Ureter (tissue), 1 donor: ENCODE measurements at places on chromosomes 6 and 20. TPM values are rescaled to one million over a fixed set of nuclear protein-coding genes. Genes with fewer than 3 reads are reported as not detected.
A peak's percentile ranks its signal among the peaks of the same experiment; 100 is the strongest.

DNA sequence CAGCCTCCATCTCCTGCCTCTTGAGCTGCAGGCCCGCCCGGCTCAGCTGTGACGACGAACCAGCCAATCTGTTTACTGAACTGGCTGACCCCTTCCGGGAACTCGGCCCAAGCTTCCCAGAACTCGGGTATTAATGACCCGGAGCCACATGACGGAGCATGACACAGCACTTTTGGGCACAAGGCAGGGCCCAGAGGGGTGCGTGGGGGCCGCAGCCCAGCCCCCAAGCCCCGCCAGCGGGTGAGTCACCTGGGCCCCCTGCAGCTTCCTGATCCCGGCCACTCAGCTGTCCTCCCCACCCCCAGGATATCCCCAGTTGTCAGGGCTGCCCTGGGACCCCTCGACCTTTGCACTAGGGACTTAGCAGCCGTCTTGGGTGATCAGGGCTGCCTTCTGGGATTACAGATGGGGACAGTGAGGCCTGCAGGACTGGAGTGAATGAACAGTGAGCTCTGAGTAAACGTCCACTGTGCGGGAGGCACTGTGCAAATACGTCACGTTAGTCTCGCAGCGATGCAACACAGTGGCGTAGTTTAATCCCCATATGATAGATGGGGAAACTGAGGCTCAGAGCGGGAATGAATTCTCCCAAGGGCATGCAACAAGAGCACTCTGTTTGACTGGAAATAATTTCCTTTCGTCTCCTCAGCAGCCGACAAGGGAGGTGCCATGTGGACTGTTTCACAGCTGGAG lies 102.1 kb downstream of the CEBPB start:
- DNase-seq = peak; percentile 95

DNA sequence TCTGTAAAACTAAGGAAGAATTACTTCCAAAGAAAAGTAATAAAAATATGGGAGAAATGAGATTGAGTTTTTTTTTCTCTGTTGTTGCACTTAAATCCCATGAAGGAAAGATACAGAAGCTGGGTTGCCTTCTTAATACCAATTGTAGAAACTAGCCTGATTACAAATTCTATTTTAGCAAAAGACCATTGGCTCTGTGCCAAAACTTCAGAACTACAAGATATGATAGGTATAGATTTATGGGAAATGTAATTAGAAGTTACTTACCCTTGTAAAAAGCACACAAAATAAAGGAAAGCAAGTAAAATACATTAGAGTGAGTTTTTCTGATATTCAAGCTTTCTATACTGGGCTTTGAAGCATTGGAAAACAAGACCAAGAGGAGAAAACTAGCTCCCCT lies 73.5 kb upstream of the SCGN start:
- DNase-seq = no peak

GRCh38 chr6:83815631-83816272 lies 37.4 kb upstream of the RIPPLY2 start:
- no peak for DNase-seq

GRCh38 chr6:159842035-159842434 lies 42.0 kb downstream of the PNLDC1 start:
- no peak for DNase-seq

- no peak for DNase-seq
Observed at GRCh38 chr20:34268851-34269636, 27.8 kb downstream of the ASIP start.

The RCAN2 gene
- 19.8 TPM for total RNA-seq

DNA sequence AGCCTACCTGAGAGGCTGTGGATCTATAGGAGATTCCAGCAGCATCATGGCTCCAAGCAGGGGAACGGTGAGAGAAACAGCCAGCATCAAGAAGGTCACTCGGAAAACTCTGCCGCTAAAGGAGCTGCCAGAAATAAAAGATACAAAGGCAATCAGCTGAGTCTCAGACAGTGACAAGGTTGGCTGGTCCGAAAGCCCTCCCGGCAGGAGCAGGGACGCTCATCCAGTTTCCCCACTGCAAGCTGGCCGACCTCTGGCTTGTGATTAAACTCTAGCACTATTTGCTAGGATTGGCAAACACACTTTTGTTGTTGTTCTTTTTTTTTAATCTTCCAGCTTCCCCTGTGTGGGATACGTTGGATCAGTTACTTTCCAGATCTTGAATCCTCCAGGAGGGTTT lies 8.7 kb downstream of the APMAP start:
- no peak for DNase-seq

GRCh38 chr6:3875486-3875885 lies 26.3 kb downstream of the FAM50B start:
- DNase-seq = no peak

The ULBP2 gene
- total RNA-seq = 3.0 TPM

The SLC22A3 gene
- 8.5 TPM for total RNA-seq

The XKR7 gene
- total RNA-seq = 0.05 TPM

- no peak for DNase-seq
Observed at GRCh38 chr6:115468272-115469005, 592.3 kb downstream of the FRK start.

The OR2B6 gene
- total RNA-seq = not detected

DNA sequence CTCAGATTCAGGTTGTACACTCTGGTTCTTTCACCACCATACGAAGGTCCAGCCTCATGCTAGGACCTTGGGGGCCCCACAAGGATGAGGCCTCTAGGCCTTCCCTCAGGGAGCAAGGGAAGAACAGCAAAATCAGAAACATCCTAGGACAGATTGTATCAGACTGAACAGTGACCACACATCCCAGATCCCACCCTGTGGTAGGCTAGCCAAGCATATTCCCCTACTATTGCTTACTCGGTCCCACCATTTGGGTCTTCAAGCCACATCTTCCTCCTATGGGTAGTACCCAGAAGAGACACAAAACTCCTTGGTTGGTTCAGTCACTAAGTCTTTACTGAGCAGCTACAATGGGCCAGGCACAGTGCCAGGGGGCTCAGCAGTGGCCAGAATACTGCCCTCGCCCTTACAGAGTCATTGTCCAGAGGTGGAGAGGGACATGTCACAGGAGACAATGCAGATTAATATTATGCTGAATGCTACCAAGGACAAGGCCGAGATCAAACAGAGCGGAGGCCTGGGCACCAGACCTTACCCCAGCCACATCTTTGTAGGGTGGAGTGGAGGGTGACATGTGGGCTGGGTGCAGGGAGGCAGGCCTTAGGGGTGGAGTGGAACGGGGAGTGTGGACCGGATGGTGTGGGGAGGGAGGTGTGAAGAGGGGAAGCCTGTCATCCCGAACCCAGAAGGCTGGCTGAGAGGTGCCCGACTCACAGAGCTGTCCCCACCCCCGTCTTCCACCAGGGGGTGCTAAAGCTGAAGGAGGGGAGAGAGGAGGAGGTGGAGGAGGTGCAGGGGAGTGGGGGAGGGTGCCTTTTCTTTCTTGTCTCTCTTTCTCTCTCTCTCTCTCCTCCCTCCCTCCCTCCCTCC lies 6.8 kb upstream of the MAPK13 start:
- peak; percentile 88 for DNase-seq

GRCh38 chr20:60513141-60513540 lies 554.9 kb downstream of the CDH26 start:
- no peak for DNase-seq

DNA sequence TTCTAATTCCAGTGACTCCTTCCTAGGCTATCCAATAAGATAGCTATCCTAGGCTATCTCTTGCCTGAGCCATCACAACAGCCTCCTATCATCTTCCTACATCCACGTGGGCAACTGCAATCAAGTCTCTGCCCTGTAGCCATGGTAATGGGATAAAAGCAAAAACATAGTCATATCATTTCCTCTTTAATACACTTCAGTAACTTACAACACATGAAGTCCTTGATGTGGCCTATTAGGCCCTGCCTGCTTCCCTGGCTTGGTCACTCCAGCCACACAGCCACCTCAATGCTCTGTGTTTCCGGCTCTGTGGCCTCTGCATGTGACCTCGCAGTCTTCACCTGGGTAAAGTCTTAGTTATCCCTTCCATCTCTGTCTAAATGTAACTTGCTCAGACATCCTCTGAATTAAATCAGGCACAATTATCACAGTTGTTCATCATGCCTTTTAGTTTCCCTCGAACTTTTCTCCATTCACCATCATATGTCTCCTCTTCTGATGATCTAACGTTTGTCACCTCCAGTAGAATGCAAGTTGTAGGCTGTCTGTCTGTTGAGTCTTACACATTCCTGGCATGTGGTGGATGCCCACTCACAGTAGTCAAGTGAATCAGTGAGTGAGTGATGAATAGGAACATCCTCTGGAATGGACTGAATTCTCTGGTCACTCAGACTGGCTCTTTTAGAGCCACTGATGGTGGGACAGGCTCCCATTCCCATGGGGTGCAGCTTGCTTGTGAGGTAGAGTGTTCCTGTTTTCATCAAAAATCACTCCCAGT lies 229.4 kb downstream of the TBC1D7 start:
- no peak for DNase-seq

The SOBP gene
- total RNA-seq = 12.6 TPM

DNA sequence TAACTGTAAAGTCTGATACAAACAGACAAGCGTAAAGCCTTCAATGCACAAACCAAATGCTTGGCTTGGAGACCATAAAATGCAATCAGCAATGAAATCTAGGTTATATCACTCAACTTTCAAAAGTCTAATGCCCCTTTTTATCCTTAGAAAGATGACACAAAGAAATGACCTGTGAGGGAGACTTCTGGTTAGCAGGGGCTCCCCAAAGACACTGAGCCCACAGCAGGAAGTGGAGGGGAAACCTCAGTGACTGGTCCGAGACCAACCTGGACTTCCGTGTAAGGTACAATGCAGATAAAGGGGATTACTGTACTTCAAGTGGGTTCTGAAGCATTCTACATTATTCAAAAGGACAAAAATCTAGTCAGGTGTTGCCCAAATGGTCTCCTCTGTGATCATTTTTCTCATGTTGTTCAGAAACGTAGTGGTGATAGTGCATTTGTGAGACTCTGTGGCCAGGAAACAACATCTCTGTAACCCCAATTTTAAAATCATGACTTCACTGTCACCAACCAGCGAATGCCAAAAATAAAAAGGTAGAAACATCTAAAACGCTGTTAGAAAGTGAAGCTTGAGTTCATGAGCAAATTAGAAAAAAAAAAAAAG lies 88.2 kb downstream of the HIVEP2 start:
- DNase-seq = no peak

DNA sequence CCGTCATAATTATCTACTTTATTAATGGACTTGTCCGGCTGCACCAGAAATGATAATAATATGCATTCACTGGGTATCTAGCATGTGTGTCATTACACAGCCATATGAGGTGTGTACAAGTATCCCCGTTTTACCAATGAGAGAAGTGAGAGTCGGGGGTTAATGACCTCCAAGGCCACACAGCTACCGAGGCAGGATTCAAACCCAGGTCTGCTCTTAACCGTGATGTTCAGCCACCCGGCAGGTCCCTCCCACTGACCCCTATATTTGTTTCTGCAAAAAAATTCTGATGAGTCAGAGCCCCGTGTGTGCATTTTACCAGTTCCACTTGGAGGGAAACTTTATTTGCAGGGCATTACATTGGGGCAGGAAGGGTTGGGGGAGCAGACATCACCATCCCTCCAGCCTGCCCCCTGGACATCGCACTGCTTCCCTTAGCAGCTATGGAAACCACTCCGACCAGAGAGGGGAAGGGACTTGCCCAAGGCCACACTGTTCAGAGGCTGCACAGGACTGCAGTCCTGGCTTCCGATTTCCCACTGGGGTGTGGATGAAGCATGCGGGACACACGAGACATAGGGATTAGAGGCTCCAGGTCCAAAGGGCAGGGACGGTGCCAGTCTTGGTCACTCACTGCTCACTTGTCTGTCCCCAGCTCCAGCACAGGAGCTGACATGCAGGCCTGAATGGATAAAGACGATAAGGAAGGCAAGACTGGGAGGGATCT lies 10.1 kb upstream of the SRC start:
- no peak for DNase-seq

GRCh38 chr6:18533793-18534192 lies 146.6 kb downstream of the RNF144B start:
- DNase-seq = no peak

The TRIM15 gene
- total RNA-seq = not detected

DNA sequence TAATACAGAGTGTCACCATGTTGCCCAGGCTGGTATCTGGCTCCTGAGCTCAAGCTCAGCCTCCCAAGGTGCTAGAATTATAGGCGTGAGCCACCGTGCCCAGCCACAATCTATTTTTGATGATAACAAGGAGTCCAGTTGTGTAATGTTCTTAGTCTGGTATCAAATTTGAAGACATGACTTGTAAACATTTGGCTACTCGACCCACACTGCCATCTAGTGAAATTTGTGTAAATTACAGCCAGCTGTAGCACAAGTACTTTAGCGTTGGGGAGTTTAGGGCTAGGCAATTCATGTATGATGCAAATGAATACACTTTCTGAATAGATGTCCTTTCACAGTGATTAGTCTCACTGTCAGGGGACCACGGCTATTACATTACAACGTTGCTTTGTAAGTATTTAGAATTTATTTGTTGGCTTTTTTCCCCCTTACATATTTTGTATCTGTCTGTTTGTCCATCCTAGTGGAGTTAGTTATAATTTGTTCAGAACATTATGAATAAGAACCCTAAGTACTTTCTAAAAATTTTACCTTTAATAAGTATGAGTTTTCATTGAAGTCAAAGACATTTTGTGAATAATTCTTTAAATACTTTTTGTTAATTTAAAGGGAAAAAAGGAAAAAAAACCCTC lies 139.7 kb downstream of the PRDM13 start:
- peak; percentile 68 for DNase-seq

- DNase-seq = no peak
Observed at GRCh38 chr6:11685481-11686093, 93.0 kb downstream of the ADTRP start.

DNA sequence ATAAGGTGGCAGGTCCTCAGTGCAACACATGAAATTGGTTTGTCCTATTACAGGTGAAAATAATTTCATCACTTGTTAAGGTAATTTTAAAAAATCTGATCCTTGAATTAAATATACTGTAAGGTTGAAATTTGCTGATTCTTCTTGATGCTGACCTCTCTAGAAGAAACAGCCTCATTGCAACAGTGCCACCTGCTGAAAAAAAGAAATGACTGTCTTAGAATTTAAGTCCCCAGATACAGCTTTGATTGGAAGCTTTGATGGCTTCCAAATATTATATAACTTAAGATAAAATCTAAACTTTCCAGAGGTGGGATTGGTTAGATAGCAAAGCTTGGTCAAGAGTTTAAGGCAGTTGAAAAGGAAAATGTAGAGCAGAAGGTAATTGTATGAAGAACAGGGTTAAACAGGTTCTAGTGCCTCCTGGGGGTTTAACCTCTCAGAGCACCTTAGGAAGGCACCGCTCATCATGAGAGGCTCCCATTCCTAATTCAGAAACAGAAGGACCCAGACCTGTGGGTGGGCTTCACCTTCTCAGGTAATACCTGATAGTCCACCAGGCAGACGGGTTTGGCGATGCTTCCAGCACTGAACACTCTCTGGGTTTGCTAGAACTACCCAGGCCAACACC lies 401.0 kb downstream of the PAX1 start:
- no peak for DNase-seq

DNA sequence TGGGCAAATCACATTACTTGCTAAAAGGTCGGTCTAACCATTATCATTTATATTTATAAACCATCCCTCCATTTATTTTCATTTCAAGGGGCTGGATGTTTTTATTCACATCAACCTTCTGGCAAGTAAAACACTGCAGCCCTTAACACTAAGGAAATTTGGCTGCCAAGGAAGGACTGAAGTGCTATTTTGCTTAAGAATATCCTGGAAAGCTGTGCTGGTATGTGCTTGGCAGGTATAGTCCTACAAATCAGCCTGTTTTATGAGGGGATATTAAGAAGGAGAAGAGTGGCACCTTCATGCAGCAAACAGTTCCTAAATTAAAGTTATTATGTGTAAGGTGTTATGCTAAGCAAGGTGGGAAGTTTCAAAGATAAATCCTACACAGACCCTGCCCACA lies 9.8 kb downstream of the PHACTR2 start:
- no peak for DNase-seq
